ENCODE measurements at places on chromosomes 2 and 18. TPM values are rescaled to one million over a fixed set of nuclear protein-coding genes. Genes with fewer than 3 reads are reported as not detected.

Gene MPP4
- total RNA-seq = not detected

Gene CARF
- total RNA-seq = 11.0 TPM

Gene GREB1
- 0.20 TPM for total RNA-seq

Gene RNF152
- total RNA-seq = 221 TPM

Gene ALPG
- total RNA-seq = not detected

Gene METTL21A
- 0.60 TPM for total RNA-seq

Gene PXDN
- total RNA-seq = 9.0 TPM

GRCh38 chr2:150023044-150023443 is 435.5 kb upstream of the MMADHC start:
- no peaks in the 10 kb centered on the region for H3K4me1 ChIP-seq
- no peak overlapping the region for H3K4me3 ChIP-seq
- no peak overlapping the region for H3K27ac ChIP-seq
- H3K27me3 ChIP-seq = no peaks in the 10 kb centered on the region
- no peak for DNase-seq
- H3K36me3 ChIP-seq = no peaks in the 10 kb centered on the region

GRCh38 chr2:72981536-72981935 is 64.2 kb downstream of the EMX1 start:
- H3K27me3 ChIP-seq = no peaks in the 10 kb centered on the region
- no peak overlapping the region for H3K27ac ChIP-seq
- no peaks in the 10 kb centered on the region for H3K4me1 ChIP-seq
- peak; percentile 27 for DNase-seq

DNA sequence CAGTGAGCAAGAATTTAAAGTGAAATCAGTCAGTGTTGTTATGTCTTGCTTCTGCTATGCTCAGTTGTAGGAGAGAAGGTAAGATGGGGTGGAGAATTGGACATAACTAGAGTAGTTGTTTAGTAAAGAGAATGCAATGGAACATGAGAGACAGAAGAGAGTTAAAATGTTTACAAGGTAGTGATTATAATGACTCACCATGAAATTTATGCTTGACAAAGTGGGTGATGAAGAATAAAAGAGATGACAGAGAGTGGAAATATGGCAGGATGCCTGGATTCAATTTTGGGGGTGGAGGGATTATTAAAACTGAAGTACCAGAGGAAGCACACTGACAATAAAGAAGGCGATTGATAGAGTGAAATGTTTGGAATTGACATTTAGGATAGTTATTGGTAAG is 10.6 kb downstream of the SCG2 start:
- H3K4me3 ChIP-seq = no peak overlapping the region
- H3K4me1 ChIP-seq = no peaks in the 10 kb centered on the region
- no peak for DNase-seq
- H3K27ac ChIP-seq = no peak overlapping the region
- no peaks in the 10 kb centered on the region for H3K27me3 ChIP-seq

- H3K27me3 ChIP-seq = no peaks in the 10 kb centered on the region
- H3K4me1 ChIP-seq = no peaks in the 10 kb centered on the region
- H3K27ac ChIP-seq = no peak overlapping the region
- H3K4me3 ChIP-seq = no peak overlapping the region
- no peaks in the 10 kb centered on the region for H3K36me3 ChIP-seq
- no peak for DNase-seq
Observed at GRCh38 chr18:21958707-21959450, 210.5 kb upstream of the GATA6 start.

GRCh38 chr2:102790091-102790455 is 28.2 kb downstream of the TMEM182 start:
- no peaks in the 10 kb centered on the region for H3K36me3 ChIP-seq
- H3K27ac ChIP-seq = no peak overlapping the region
- no peak overlapping the region for H3K4me3 ChIP-seq

DNA sequence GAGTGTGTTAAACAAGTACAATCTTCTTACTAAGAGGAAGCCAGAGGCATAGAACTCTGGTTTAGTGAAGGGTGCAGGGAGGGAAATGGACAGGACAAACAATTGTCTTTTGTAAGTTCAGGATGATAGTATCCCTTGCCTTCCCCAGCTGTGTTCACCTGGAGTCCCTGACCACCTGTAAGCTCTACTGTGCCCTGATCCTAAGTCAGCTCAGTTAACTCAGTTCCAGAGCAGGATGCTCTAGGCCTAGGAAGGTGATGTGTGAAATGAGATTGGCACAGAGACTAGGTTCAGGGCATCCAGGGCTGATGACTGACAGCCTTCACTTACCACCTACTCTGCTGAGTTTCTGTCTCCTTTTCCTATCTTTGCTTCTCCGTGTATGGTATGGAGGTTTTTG is 333.0 kb downstream of the SUCLG1 start:
- no peak overlapping the region for H3K27ac ChIP-seq
- H3K4me1 ChIP-seq = no peaks in the 10 kb centered on the region
- no peak for DNase-seq
- no peaks in the 10 kb centered on the region for H3K27me3 ChIP-seq

DNA sequence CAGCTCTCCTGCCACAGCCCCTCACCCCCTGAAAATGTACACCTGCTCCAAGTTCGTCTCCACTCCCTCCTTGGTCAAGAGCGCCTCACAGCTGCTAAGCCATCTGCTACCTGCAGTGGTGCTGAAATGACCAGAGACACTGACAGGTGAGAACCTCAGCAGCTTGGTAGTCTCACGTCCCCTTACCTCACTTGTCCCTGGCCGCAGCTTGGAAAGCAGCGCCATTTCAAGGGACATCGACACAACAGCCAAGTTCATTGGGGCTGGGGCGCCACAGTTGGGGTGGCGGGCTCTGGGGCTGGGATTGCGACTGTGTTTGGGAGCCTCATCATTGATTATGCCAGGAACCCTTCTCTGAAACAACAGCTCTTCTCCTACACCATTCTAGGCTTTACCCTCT is 47.5 kb downstream of the ANKRD44 start:
- H3K4me3 ChIP-seq = no peak overlapping the region
- H3K27me3 ChIP-seq = no peaks in the 10 kb centered on the region
- H3K4me1 ChIP-seq = peaks cover 12% of the 10 kb centered on the region
- no peak for DNase-seq

- DNase-seq = no peak
- no peaks in the 10 kb centered on the region for H3K4me1 ChIP-seq
- H3K36me3 ChIP-seq = no peaks in the 10 kb centered on the region
- H3K27ac ChIP-seq = peak overlapping the region; percentile 54
- H3K27me3 ChIP-seq = no peaks in the 10 kb centered on the region
Observed at GRCh38 chr2:1601067-1601412, 143.3 kb downstream of the PXDN start.

- DNase-seq = no peak
- H3K4me3 ChIP-seq = no peak overlapping the region
- H3K27ac ChIP-seq = no peak overlapping the region
- no peaks in the 10 kb centered on the region for H3K27me3 ChIP-seq
Observed at GRCh38 chr2:134642938-134643337, 75.9 kb downstream of the TMEM163 start.

DNA sequence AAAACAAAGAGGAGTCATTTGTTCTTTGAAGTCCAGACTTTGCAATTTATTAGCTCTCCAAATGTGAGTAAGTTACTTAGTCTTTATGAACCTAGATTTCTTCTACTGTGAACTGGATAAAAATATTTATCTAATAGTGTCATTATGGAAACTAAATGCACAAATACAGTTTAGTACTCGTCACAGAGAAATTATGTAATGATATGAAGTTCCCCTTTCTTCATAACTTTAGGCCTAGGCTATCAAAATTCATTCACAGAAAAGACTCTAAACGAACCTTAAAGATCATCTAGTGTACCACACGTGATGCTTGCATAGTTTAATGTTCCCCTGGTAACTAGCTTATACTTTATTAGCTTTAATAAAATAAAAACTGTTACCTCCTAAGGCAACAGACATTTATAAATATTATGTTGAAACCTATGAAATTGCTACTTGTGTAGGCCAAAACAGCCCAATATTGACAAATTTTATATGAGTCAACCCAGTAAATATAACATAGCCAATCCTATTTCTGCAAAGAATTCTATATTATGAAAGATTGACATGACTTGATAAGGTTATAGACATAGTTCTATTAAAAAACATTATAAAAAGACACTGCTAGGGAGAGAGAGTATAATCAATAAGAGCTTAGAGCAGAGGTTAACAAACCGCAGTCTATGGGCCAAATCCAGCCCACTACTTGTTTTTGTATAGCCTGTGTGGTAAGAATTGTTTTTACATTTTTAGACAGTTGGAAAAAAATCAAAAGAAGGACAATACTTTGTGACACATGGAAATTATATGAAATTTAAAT is 44.9 kb upstream of the ITPRID2 start:
- no peak overlapping the region for H3K4me3 ChIP-seq
- DNase-seq = no peak
- H3K27me3 ChIP-seq = no peaks in the 10 kb centered on the region
- H3K27ac ChIP-seq = no peak overlapping the region

GRCh38 chr2:48738806-48739205 is 16.7 kb downstream of the LHCGR start:
- DNase-seq = no peak
- no peaks in the 10 kb centered on the region for H3K4me1 ChIP-seq
- H3K27ac ChIP-seq = no peak overlapping the region
- no peaks in the 10 kb centered on the region for H3K36me3 ChIP-seq

GRCh38 chr18:74356959-74357358 is 41.3 kb downstream of the C18orf63 start:
- H3K27me3 ChIP-seq = no peaks in the 10 kb centered on the region
- no peak overlapping the region for H3K4me3 ChIP-seq
- DNase-seq = no peak
- H3K4me1 ChIP-seq = no peaks in the 10 kb centered on the region

DNA sequence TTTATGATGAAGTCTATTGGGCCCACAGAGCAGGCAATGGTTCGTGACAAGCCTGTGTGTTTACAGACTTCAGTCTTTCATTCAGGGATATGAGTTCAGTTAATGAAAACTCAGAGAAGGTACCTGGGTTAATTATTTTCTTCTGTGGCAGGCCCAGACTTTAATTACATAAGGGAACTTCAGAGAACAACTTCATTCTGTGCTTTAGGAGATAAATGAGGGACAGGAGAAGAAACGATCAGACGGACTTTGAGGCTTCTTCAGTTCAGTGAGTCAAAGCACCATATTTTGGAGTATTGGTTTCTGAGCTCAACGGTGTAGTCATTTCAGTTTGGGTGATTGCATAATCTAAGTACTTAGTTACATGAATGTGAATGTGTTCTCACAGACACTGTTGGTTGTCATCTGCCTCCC is 203.0 kb upstream of the KCNJ3 start:
- H3K4me3 ChIP-seq = no peak overlapping the region
- no peaks in the 10 kb centered on the region for H3K4me1 ChIP-seq
- no peaks in the 10 kb centered on the region for H3K27me3 ChIP-seq
- H3K27ac ChIP-seq = no peak overlapping the region

DNA sequence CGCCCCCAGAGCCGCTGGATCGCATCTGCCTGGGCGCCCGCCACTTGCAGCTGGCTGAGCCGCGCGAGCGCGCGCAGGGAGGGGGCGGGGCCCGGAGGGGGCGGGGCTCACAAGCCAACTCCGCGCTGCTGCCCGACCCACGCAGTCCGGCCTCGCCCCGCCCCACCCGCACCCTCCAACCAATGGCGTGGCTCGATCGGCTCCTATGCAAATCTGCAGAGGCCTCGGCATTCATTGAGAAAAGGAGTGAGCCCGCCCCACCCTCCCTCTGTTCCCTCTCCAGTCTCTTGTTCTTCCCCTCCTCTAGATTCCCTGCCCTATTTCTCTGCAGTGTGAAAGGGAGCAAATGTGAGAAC is at the start of gene ALK:
TSS of gene ALK (minus strand) at position 27 of the 356 bp plus-strand sequence. CDS start 927 bp downstream, outside the sequence.
- peaks cover 22% of the 10 kb centered on the region for H3K4me1 ChIP-seq
- H3K27me3 ChIP-seq = peaks cover 70% of the 10 kb centered on the region
- DNase-seq = peak; percentile 75
- H3K36me3 ChIP-seq = no peaks in the 10 kb centered on the region
- no peak within 1 kb of the TSS for H3K27ac ChIP-seq

DNA sequence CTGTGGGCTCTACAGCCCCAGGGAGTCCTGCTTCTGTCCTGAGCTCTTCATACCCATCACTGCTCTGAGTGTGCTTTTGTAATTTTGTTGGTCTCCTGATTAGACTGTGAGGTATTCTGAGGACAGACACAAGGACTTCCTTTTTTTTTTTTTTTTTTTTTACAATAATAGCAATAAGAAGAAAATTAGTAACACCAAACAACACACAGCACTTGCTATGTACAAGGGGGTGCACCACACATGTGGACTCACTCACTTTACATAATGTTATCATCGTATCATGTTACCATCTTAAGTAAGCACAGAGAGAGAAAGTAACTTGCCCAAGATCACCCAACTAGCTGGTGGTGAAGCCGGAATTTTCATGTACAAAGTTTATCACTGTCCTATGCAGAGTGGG is 34.6 kb downstream of the MBP start:
- H3K27ac ChIP-seq = peak overlapping the region; percentile 61
- no peak overlapping the region for H3K4me3 ChIP-seq
- peaks cover 22% of the 10 kb centered on the region for H3K4me1 ChIP-seq
- no peaks in the 10 kb centered on the region for H3K36me3 ChIP-seq
- H3K27me3 ChIP-seq = no peaks in the 10 kb centered on the region
- DNase-seq = no peak

DNA sequence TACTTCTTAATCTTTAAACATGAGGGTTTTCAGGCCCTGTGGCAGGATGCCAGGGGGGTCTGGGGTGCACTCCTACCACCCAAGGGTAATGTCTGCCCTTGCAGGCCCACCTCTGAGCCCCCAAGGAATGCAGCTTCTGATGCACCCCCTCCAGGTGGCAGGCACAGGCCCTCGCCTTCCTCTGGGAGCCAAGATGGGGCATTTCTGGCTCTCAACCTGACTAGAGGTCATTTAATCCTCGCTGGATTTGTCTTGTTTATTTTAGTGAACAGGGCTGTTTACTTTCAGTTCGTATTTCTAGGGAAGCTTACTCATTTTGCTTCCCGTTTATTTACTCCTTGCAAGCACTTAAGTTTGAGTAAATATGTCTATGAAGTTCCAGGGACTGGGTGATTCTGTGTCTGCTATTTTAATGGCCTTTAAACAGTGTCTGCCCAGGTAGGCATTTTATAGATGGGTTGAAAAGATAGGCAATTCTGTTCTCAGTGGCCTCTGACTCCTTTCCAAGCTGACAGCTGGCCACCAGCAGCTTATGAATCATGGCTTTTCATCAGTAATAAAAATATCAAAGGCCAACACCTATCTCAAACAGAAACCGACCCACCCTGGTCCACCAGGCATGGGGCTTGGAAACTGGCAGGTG is 11.1 kb upstream of the DNPEP start:
- DNase-seq = peak; percentile 53
- H3K4me3 ChIP-seq = no peak overlapping the region
- no peaks in the 10 kb centered on the region for H3K36me3 ChIP-seq
- no peaks in the 10 kb centered on the region for H3K27me3 ChIP-seq
- H3K27ac ChIP-seq = peak overlapping the region; percentile 65

DNA sequence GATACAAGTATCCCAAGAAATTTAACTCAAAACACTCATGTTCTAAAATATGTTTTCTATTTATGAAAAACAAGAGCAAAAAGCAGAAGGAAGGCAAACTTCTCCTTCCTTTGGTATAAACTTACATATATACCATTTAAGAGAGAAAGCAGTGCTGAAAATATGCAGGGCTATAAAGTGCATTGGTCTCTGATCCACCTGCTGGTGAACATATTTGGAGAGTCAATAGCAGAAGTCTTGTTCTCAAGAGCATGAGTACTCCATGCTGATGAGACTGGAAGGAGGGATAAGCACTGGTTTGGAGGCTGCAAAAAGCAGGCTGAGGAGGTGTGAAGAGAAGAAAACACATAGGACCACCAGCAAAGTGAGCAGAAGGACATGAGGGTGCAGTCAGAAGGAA is 391.2 kb downstream of the STK39 start:
- H3K4me3 ChIP-seq = no peak overlapping the region
- no peaks in the 10 kb centered on the region for H3K36me3 ChIP-seq
- H3K4me1 ChIP-seq = no peaks in the 10 kb centered on the region
- DNase-seq = no peak
- H3K27me3 ChIP-seq = no peaks in the 10 kb centered on the region

All from transverse colon (tissue), 4 donors.